ENCODE measurements at places on chromosomes 7 and 10. TPM values are rescaled to one million over a fixed set of nuclear protein-coding genes. Genes with fewer than 3 reads are reported as not detected.

Gene PDE6C
- not detected for total RNA-seq

Gene FXYD4
- total RNA-seq = not detected

Gene OR9A2
- not detected for total RNA-seq

Gene BZW2
- 106 TPM for total RNA-seq

Gene ABCB4
- 0.15 TPM for total RNA-seq

Gene ITGA8
- total RNA-seq = 0.12 TPM

Gene C10orf62
- total RNA-seq = not detected

Gene ELFN1
- total RNA-seq = 0.85 TPM

Gene KCP
- total RNA-seq = not detected

Gene CHAT
- not detected for total RNA-seq

Gene ZNF804B
- total RNA-seq = not detected

Gene AKR1C4
- total RNA-seq = not detected

Gene DGKB
- not detected for total RNA-seq

Gene MICU1
- total RNA-seq = 42.3 TPM

Gene GNG11
- total RNA-seq = 208 TPM

Gene CRYGN
- total RNA-seq = not detected

Gene CHN2
- 5.0 TPM for total RNA-seq

Gene BAMBI
- total RNA-seq = 4.3 TPM

Gene MSMB
- total RNA-seq = not detected

Gene PKD2L1
- total RNA-seq = not detected

Gene LLCFC1
- not detected for total RNA-seq

Gene GPRIN2
- total RNA-seq = not detected

Gene CTTNBP2
- 0.25 TPM for total RNA-seq

Gene CABCOCO1
- 0.51 TPM for total RNA-seq

Gene PLEKHA1
- 58.8 TPM for total RNA-seq

Gene SFTPA2
- not detected for total RNA-seq

Gene WDFY4
- total RNA-seq = 10.2 TPM
